ENCODE measurements at places on chromosomes 12 and 14.
A peak's percentile ranks its signal among the peaks of the same experiment; 100 is the strongest.

- DNase-seq = no peak
Observed at GRCh38 chr14:53807542-53807941, 149.1 kb downstream of the BMP4 start.

DNA sequence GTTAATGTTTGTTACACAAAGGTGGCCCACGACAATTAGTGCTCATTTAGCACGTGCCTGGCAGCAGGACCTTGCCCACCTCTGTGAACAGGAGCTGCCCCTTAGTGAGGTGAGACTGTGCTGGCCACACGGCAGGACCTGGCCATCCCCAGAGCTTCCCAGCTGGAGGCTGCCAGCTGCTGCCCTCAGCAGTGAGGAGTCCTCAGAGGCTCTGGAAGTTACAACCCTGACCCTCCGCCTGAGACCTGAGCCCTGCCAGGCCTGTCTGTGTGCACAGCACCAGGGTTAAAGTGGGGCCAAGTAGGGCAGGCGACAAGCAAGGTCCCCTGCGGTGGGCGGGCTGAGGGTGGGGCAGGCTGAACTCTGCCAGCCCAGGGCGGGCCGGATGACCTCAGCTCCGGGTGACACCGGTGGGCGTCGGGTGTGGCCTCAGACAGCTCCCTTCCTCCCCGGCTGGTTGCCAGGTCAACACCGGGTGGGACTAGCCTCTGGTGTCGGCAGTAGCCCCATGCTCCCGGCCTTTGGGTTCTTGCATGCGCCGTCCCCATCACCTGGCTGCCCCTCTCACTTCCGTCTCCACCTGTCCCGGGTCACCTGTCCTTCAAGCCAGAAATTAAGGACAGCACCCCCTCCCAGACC, 9.2 kb upstream of the LBHD2 start:
- DNase-seq = peak; percentile 21

DNA sequence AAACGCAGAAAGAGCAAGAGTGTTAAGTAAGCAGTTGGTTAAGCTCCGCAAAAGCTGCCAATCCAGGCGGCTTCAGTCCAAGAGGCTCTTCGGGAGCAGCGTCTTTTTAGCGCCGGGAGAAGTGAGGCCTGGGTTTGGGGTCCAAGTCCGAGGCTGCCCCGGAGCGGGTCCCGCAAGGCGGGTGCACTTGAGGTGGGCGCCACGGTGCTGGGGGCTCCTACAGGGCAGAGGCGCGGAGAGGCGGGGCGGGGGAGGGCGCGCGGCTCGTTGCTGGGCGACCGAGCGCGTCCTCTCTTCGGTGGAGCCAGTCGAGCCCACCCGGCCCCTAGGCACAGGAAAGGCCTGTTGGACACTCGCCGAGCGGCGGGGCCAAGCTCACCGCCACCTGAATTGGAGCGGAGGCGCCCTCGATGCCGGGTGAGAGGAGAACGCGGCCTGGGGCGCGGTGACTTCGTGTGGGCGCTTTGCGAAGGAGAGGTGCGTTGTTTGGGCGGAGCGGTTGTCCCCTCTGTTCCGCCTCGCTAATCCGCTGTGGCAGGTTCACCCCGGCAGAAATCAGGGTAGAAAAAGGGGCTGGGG, 15.6 kb downstream of the TTC6 start:
- DNase-seq = no peak

GRCh38 chr14:94051779-94052178, 25.6 kb downstream of the OTUB2 start:
- no peak for DNase-seq

- no peak for DNase-seq
Observed at GRCh38 chr14:106840991-106841390, 1314.6 kb downstream of the TMEM121 start.

- no peak for DNase-seq
Observed at GRCh38 chr12:124525455-124525854, 42.0 kb downstream of the NCOR2 start.

DNA sequence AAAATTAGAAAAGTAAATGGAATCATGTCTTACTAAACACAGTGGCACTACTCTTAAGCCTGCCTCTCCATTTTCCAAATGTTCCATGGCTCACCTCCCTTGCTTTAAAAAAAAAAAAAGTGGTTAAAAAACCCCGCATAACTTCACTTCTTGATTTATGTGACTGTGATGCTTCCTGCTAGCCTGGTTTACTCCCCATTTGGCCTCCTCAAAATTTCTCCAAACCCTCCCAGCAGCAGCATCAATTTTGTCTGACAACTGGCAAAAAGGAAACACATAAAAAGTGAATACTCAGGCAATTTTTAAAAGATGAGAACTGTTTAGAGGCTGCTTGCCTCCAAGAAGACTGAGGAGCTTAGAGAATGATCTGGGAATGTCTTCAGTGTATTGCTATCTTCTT, 17.8 kb upstream of the EGLN3 start:
- DNase-seq = no peak

DNA sequence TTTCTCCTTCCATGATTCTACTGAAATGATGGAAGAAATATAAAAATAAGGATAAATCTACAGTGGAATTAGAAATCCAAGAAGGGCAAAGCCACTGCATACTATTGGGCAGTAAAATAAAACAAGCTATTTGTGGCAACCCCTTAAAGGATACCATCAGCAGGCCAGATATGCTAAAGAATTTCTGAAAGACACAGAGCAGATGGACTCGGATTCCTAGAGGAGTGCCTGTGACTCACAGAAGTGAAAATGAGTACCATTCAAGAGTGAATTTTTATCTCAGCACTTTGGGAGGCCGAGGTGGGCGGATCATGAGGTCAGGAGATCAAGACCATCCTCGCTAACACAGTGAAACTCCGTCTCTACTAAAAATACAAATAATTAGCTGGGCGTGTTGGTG, 318.1 kb downstream of the LRIG3 start:
- no peak for DNase-seq

GRCh38 chr12:116053479-116054200, 223.9 kb downstream of the MED13L start:
- no peak for DNase-seq

GRCh38 chr12:82660541-82661325, 26.0 kb upstream of the TMTC2 start:
- no peak for DNase-seq

DNA sequence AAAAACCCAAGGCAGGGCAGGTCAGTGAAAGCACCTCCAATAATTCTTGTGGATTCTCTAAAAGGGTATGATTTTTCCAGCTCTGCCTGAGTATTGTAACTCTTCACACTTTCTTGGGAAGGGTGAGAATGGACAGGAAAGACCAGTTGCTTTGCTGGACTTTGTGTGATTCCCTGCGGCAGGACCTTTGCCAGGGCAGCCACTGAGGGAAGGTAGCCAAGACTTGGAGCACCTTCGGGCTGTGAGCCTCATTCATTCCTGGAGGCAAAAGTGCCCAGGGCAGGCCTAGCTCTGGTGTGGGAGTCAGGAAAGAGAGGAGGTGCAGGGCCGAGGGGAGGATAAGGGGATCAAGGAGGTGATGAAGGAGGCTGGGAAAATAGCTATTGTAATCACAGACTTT, 80.2 kb downstream of the VCPKMT start:
- DNase-seq = no peak

- no peak for DNase-seq
Observed at GRCh38 chr14:67800743-67801142, 15.6 kb downstream of the ZFYVE26 start.

DNA sequence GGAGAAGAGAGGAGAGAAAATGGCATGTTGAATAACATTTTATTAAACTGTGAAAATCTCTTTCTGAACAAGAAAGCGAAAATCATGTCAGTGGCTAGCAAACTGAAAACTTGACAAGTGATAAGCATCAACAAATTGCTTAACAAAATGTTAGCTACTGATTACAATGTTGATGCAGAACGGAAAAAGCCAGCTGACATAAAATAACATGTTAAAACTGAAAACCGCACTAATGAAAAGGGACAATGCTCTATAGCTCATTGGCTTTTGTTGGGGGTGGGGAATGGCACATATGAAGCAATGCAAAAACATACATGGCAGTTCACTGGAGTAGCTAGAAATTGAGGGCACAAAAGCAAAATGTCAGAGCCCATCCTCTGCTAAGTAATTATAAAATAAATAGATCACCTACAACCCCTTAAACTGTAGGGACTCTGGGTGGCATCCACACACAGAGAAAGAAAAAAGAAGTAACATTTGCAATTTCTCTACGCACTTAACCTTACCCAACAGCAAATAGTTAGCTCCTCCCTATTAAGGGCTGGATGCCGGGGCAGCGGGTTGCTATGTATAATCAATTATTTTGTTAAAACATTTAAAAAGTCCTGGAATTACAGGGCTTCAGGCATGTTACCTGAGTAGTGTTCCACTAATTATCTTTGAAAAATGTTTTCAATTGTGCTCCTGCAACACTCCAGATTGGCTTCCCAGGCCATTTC, 129.2 kb upstream of the USP15 start:
- no peak for DNase-seq

All from 8988T (cell line).